ENCODE measurements at places on chromosomes 3 and 15.
A peak's percentile ranks its signal among the peaks of the same experiment; 100 is the strongest.

DNA sequence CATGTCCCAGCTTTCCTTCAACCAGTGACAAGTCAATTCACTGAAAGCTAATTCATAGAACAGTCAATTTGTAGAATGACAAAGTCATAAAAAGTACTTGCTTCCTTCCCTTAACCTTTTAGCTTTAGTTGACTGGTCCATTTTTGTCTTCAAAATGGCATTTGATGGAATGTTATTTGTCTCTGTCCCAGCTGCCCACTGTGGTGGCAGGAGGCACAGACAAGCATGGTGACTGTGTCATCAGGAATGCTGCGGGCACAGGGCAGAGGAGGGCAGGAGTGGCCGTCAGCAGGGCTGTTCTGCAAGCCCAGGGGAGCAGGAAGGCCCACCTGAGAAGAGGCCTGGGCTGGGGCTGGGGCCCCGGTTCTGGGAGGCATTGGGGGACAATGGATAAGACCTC, 10.0 kb downstream of the IQSEC1 start:
- no peak for DNase-seq

- DNase-seq: no peak
Observed at GRCh38 chr3:189883113-189883753, 237.5 kb downstream of the P3H2 start.

- DNase-seq: peak; percentile 84
Observed at GRCh38 chr15:34119291-34119690, 17.4 kb downstream of the PGBD4 start.

- no peak for DNase-seq
Observed at GRCh38 chr3:69452295-69452694, 66.4 kb upstream of the FRMD4B start.

- no peak for DNase-seq
Observed at GRCh38 chr3:122668930-122669730, 11.5 kb upstream of the PARP14 start.

- DNase-seq: no peak
Observed at GRCh38 chr3:45826321-45826720, 15.6 kb downstream of the LZTFL1 start.

- DNase-seq: no peak
Observed at GRCh38 chr3:147616998-147617619, 207.9 kb downstream of the ZIC1 start.

DNA sequence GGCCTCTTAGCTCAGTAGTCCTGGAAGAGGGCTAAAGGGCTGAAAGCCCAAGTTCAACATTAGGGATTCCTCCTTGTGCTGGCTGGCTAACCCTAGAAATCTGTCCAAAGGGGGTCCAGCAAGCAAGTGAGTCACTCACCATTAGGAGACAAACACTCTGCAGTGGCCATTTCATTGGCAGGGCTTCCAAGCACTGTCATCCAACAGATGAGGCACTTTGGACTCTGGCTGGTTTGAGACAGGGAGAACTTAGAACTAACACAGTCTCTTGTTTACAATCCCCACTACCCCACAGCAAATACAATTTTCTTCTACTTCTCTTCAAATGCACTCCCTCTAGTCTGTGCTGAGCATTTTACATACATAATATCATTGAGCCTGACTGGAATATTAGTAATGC, 10.1 kb upstream of the WNT5A start:
- DNase-seq: no peak

DNA sequence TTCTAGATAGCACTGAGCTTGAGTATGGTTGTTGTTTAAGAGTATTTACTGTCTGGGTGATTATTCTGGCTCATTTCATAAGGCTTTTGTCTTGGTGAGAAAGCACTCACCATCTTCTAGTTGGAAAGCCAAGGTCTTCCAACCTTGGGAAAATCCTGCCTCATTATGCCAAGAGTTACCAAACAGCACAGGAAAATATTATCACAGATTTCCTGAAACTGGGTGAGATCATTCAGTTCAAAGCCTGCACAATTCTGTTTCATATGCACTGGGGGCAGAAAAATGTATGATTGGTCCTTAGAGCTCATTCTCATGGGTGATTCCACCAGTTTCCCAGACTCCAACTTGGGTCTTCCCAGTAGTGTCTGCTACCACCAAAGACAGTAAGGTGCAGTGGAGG, 291.8 kb downstream of the RORA start:
- DNase-seq: no peak

- no peak for DNase-seq
Observed at GRCh38 chr3:41188306-41188705, 11.0 kb upstream of the CTNNB1 start.

GRCh38 chr15:73608475-73608874, 24.7 kb downstream of the NPTN start:
- no peak for DNase-seq

DNA sequence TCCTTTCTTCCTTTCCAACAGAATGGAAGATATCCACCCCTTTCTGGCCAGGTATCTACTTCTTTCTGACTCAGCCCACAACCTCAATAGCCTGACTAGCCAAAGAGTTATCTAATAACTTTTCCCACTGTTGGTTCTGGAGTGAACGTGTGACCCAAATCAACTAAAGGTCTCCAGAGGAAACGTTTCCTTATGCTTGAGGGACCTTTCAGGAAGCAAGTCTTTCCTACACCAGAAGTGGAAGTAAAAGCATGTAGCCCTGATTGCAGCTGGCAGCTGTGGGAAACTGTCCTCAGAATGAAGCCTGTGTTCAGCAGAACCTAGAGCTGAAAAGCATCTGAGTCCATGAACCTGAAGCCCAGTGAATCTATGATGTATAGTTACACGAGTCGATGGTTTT, 34.7 kb upstream of the PHLDB2 start:
- no peak for DNase-seq

DNA sequence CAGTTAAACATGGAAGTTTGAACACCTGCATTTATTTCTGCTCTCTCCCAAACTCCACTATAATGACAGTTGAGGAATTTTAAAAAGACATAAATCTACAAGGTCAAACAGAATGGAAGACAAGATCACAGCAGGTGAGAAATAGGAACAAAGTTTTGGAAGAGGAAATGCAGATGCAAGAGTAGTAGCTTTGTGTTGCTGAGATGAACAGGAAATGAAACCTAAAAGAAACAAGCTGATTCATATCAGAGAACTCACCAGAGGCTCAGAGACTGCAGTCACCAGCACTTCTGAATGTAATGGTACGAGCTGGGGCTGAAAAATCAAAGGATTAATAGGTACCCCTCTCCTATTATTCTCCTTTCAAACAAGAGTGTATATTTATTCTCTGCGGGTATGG, 459.9 kb downstream of the RAP2B start:
- DNase-seq: no peak

DNA sequence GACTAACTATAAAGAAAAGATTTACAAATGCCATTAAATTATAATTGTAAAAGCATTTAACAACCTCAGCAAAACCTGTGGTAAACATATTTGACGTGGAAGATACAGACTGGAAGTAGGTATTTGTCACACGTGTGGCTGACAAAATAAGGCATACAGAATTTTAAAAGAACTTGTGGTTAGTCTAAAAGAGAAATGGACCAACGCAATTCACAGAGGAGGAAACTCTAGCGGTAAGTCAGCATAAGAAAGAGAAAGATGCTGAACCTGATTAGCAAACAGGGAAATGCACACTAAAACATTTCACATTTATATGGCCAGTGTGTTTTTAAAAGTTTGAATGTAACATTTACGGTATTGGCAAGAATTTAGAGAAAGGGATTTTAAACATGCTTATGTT, 35.3 kb downstream of the KCNH8 start:
- DNase-seq: no peak

DNA sequence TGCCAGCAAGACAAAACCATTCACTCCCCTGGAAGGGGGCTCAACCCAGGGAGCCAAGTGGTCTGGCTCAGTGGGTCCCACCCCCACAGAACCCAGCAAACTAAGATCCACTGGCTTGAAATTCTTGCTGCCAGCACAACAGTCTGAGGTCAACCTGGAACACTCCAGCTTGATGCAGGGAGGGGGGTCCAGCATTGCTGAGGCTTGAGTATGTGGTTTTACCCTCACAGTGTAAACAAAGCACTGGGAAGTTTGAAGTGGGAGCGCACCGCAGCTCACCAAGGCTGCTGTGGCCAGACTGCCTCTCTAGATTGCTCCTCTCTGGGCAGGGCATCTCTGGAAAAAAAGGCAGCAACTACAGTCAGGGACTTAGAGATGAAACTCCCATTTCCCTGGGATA, 81.7 kb downstream of the MSL2 start:
- DNase-seq: no peak

DNA sequence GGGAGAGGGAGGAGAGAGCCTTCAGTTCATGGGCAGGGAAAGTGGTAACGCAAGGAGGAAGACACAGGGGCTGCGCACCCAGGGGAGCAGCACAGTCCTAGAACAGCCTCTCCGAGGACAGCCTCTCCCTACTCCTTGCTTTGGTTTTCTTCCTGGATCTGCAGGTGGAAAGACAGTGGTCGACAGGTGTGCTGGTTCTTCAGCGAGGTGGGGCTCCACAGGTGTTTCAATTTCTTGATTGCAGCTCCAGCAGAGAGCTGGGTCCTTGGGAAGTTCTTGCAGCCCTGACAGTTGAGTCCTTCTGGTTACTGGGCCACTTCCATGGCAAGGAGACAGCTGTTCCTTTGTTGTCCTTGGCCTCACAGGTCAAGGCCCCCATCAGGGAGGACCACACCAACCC, 220.7 kb upstream of the NR2F2 start:
- no peak for DNase-seq

DNA sequence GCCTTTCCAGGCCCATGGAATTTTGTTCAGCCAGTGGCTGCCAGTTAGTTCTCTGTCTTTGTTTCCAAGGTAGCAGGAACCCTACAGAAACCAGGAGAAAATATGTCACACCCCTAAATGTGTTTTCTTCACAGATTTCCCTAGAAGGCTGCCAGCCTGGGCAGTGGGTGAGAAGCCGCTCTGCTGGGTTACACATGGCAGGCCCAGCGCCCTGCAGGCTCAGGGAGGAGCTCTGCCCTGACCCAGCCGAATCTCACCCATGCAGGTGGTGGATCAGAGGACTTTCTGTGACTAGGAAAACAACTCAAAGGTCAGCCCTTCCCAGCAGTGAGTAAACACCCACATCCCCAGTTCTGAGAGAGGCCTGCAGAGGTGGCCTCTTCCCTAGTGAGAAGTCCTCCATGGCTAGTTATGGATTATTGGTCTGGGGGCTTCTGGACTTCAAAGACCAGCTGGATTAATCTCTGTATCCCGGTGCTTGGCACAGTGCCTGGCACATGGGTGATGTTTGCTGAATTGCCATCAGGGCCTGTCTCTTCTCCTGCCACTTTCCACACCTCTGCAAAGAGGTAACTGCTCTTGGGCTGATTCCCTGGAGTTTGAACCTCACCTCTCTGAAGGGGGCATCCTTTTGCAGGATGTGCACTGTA, 34.7 kb upstream of the BDH1 start:
- no peak for DNase-seq

- DNase-seq: no peak
Observed at GRCh38 chr3:155737844-155738460, 6.9 kb downstream of the PLCH1 start.

GRCh38 chr15:42232606-42233005, 24.5 kb upstream of the VPS39 start:
- no peak for DNase-seq

DNA sequence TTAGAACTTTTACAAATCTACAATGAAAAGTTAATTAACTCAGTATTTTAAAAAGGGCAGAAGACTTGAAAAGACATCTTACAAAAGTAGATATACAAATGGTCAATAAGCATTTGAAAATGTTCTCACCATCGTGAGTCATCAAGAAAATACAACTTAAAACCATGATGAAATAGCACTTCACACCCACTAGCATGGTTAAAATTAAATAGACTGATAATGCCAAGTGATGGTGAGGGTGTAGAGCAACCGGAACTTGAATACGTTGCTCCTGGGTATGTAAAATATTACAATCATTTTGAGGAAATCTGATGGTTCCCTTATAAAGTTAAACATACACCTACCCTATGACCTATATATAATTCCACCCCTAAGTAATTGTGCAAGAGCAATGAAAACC, 319.8 kb upstream of the UMPS start:
- DNase-seq: no peak

DNA sequence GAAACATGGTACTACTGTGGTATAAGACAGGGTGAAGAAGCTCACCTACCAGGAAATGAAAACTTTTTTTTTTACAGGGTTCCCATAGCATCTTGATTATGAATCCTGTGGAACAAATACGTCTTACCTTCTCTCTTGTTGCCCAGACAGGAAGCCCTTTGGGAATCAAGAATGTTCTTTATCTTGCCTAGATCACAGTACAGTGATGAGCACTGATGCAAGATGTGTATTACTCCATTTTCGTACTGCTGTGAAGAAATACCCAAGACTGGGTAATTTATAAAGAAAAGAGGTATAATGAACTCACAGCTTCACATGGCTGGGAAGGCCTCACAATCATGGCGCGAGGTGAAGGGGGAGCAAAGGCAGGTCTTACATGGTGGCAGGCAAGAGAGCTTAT, 281.3 kb downstream of the UBE2E2 start:
- DNase-seq: no peak

DNA sequence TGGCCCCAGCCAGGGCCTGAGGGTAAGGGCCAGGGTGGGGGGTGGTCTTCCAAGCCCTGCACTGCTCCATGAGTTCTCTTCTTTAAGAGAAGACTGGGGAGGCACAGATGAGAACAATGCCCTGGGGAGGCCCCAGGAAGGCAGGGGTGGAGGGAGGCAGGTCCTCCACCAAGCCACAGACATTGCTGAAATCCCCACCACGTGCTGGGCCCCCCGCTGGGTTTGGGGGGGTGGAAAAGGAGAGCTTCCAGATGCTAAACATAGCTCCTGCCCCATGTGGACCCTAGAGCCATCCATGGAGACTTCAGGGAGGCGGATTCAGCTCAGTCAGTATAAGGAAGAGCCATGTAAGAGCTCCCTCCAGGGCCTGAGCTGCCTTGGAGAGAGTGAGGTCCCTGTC, 157.8 kb upstream of the LINGO1 start:
- DNase-seq: no peak

DNA sequence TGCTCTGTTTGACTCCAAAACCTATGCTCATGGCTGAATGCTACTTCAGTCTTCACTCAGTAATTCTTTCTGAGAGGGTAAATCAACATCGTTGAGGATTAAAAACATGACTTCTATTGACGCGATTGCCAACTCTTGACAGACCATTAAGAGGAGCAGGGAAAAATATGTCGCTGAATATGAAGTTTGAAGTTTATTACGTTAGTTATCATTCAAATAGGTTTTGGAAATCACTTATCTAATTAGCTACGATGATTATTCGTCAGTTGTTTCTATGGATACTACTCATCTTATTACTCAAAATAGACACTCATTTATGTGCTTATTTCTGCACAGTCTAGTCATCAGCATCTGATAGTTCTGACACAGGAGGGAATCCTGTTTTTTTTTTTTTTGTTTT, 279.2 kb upstream of the TBL1XR1 start:
- DNase-seq: no peak

DNA sequence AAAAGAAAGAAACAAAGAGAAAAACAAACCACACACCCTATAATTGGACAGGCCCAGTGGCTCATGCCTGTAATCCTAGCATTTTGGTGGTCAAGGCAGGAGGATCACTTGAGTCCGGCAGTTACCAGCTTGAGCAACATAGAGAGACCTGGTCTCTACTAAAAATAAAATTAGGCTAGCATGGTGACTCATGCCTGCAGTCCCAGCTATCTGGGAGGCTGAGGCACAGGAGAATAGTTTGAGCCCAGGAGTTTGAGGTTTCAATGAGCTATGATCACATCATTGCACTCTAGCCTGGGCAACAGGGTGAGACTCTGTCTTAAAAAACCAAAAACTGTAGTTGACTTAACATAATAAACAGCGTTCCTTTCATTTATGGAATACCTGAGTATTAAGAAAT, 72.3 kb upstream of the ST3GAL6 start:
- DNase-seq: no peak

- DNase-seq: no peak
Observed at GRCh38 chr15:38624244-38625205, 59.9 kb upstream of the RASGRP1 start.

- DNase-seq: no peak
Observed at GRCh38 chr3:43733459-43734384, 43.0 kb downstream of the ABHD5 start.

Measured in WERI-Rb-1 (cell line).